ENCODE measurements at places on chromosomes 3 and 15. TPM values are rescaled to one million over a fixed set of nuclear protein-coding genes. Genes with fewer than 3 reads are reported as not detected.
A peak's percentile ranks its signal among the peaks of the same experiment; 100 is the strongest.

DNA sequence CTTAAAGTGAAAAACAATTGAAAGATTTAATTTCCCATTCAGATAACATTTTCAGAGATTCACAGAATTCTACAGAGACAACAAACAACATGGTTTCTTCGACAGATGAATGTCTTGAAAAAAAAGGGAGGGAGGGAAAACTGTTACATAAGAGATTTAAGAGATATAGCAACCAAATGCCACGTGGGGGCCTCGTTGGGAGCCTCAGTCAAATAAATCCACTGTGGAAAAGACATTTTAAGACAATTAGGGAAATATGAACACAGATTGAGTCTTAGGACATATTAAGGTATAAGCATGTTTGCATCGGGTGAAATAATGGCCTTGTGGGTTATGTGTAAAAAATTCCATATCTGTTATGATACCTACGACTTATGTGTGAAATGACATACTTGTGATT lies 5.0 kb upstream of the PRRT3 start:
- no peak for DNase-seq

DNA sequence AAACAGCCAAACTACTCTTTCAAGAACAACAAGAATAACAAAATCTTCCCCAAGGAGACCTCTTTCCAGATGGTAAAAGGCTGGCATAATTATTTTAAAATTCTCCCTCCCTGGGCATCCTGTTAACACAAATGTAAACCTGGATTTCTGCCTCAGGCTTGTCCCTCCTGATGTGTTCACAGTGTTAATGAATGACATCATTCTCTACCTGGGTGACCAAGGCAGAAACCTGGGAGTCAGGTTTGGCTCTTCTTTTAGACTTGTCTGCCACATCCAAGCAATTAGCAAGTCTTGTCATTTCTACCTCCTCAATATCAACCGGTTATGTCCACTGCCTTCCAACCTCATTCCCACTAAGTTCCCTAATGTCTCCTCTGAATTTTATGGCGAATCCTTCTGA lies 368.7 kb upstream of the TBL1XR1 start:
- DNase-seq, result no peak

DNA sequence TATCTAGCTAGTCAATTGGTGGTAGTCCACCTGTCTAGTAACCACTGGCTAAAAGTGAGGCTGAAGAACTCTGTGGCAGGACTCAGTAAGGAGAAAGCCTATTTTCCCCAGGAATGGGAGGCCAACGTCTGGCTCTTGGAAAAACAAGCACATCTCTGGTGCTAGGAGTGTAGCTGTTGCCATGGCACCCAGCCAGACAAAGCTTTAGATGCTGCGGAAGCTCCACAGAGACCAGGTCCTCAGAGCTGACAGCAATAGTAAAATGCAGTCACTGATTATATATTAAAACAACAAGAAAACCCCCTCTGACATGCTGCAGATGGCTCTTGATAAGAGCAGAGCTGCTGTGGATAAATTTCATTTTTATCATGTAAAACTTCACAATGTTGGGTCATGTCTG lies 124.9 kb upstream of the STRIT1 start:
- DNase-seq, result no peak

- no peak for DNase-seq
These were observed 253.7 kb downstream of the IL5RA start for GRCh38 chr3:2856138-2857133.

DNA sequence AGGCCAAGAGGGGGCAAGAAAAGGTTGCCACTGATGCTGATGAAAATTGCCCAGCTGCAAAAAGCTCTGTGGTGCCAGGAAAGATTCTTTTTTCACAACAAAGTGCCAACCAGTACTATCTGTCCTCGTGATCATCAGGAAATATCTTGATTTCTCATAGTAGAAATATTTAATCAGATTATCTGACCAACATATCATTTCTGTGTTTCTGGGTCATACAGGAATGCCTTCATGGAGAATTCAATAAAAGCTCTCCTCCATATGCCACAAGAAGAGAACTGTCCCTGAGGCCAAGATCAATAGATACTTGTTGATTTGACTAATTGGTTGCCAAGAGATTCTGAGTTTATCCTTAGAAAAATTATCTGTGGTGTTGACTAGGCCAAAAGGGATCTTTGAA lies 63.5 kb downstream of the FSIP1 start:
- no peak for DNase-seq

DNA sequence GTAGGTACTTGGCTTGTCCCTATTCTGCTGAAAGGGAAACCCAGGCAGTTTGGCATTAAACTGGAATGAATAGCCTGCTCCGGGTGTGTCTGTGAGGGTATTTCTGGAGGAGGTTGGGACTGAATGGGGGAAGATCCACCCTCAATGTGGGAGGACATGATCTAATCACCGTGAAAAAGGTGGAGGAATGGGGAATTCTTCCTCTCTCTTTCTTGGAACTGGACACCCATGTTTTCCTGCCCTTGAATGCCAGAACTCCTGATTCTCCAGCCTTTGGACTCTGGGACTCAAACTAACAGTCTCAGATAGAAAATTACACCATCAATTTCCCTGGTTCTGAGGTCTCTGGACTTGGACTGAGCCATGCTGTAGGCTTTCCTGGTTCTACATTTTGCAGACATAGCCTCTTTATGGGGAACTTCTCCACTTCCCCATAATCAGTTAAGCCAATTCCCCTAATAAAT lies 391.7 kb downstream of the EDEM1 start:
- no peak for DNase-seq

DNA sequence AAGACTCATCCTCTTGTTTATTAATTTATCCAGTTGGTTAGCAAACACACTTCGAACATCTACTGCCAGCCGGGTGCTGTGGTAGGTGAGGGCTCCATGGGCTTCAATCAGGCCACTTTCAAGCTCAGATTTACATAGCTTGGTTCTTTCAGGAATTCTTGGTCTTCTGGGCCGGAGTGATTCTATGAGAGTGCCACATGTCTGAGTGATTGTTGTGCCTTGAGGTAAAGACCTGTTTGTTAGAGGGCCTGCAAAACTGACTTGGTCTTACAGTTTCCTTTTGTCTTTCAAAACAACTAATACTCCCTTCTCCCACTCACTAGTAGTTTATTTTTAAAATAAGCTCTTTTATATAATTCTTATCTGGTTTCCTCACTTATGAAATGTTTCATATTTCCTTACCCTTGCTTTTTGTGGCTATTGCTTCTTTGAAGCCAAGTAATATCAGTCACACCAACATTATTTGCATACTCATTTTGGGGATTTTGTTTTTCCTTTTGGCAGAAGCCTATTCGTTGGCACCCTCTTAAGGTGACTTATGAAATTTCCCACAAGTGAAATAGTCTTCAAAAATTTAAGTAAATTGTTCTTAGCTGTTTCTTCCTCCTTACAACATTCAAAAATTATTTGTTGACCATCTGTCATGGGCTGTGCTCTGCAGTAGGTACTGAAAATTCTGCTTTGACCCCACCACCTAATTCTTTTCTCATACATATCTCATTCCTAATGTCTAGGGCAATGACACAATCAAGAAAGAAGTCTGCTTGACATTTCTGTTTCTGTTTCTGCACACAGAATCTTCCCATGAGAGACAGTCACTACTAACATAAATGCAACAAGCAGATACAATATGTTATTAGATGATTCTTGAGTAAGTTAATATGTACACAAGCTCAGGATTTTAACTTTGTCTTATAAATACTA lies 120.2 kb downstream of the LRRC28 start:
- no peak for DNase-seq

DNA sequence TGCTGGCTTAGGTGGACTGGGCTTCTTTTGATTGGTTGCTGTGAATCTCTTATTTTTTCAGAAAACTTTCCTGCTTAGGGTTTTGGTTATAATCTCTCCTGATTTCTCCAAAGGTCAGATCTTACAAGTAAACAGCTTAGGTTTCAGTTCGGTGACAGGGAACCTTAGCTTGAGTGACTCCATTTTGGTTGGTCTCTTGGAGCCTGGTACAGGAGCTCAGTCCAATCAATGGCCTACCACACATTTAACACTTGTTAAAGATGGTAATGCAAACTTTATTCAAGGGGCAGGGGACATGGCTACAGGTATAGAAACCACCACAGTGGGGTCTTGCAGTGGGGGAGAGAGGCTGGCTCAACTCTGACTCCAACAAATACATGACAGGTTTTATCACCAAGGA lies 180.9 kb upstream of the THBS1 start:
- no peak for DNase-seq

DNA sequence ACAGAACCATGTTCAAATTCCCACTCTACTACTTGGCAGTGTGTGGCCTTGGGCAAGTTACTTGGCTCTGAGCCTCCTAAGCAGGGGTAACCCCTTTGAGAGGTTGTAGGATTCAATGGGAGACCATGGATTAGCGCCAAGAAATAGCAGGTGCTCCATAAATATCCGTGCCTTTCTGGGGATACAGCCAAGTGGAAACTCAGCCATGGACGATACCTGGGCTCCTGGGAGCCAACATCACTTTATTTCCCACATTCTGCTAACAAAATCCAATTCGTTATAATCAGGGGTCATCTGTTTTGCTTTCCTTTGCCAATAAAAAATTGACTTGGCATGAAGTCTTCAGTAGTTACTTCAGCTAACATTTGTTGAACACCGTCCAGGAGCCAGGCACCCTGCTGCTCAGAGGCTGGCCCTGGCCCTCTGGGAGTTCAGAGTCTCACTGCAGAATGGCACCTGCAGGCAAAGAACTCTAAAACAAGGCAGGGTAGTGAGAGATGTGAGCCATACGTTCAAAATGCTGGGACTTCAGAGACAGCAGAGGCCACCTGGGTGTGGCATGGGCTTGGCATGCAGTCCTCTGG lies 42.3 kb downstream of the ZDHHC19 start:
- DNase-seq, result no peak

- DNase-seq, result no peak
These were observed 329.8 kb upstream of the SGO1 start for GRCh38 chr3:20515834-20516233.

DNA sequence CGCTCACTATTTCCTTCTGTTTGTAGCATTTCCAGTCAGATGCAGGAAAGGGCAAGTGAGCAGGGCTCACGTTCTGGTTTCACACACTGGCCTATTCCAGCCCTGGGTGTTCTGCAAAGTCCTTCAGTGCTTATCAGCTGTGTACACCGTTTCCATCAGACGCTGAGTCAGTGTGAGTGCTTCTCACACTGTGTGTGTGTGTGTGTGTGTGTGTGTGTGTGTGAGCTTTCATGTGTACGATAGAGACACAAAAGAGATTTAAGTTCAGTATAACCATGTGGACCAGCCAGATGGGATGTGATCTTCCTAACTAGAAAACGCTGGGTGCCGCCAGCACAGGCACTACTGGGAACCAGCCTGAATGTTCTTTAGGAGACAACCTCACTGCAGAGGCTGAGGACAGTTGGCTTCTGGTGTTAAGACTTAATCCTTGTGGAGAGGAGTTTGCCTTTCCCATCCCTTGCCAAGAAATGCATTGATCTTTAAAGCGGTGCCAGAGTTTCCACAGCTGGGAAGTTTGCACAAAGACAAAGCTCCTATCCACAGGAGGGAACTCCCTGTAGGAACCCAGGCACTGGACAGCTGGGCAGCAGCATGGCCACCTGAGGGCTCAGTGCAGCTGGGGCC lies 3.9 kb upstream of the CHSY1 start:
- no peak for DNase-seq

DNA sequence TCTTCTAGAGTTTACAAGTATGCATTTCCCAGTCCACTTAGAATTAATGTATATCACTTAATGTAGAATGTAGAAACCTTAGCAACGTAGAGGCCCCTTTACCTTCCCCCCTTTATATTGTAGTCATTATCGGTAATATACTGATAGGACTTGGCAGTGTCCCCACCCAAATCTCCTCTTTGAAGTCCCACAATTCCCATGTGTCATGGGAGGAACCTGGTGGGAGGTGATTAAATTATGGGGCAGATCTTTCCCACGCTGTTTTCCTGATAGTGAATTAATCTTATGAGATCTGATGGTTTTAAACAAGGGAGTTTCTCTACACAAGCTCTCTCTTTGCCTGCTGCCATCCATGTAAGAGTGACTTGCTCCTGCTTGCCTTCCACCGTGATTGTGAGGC lies 31.0 kb downstream of the ARL8B start:
- no peak for DNase-seq

- no peak for DNase-seq
These were observed 126.7 kb upstream of the ATP2B2 start for GRCh38 chr3:10632125-10632524.

DNA sequence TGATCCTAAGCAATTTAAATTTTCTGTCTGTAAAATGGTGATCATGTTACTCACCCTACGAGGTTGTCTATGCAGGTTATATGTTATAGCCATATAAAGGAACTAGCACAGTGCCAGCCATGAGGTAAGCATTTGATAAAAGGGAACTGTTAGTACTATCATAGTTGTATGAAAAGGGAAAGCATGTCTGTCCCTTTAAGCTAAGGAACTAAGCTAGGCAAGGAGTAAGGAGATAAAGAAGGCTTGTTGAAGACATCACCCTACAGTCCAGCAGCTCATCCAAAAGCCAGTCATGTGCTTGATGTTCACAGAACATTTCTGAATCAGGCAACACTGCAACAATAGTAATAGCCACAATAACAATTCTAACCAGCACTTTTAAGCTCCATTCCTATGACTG lies 243.9 kb downstream of the ZBTB20 start:
- no peak for DNase-seq

- DNase-seq, result peak; percentile 70
These were observed 61.4 kb downstream of the SMAD6 start for GRCh38 chr15:66763186-66764071.

DNA sequence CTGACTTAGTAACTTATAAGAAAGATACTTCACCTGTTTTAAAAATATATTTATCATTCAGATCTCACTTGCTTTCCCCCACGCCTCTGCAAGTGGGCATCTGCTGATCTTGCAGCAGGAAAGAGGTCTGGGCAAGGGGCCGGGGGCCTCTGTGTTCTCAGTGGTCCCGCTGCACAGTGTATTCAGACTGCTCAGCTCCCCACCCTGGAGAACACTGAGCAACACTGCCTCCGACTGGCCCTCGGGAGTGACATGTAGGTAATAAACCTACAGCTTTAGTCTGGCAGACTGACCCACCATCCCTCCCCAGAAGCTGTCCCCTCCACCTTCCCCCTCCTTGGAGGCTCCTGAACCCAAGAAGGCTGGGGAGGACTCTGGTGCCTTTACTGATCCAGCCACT lies 43.8 kb downstream of the GABRB3 start:
- no peak for DNase-seq

GRCh38 chr3:54836871-54837270 lies 91.0 kb downstream of the LRTM1 start:
- DNase-seq, result no peak

DNA sequence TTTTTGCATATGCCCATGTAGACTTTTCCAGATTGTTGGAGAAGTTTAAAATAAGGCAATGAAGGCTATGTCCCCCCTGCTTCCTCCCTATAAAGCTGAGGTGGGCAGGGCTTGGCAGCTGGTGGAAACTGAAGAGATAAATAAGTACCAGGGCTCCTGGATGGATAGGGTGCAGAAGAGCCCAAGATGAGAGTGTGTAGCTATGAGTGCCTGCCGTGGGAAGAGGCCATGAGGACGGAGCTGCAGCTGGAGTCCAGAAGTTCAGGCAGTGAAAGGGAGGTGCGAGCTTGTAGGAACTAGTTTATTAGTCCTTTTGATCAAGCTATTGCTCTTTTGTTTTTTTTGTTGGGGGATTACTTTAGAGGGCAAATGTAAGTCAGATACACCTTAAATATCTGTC lies 52.4 kb downstream of the PHLDB2 start:
- DNase-seq, result no peak

GRCh38 chr3:132145833-132146232 lies 111.0 kb upstream of the CPNE4 start:
- no peak for DNase-seq

GOLIM4 gene
- total RNA-seq, result 22.0 TPM

NANOGP8 gene
- total RNA-seq, result 0.40 TPM

FANCD2OS gene
- not detected for total RNA-seq

GRAMD2A gene
- 3.2 TPM for total RNA-seq

SLC28A2 gene
- not detected for total RNA-seq

FAM107A gene
- total RNA-seq, result 7.1 TPM

PIGZ gene
- total RNA-seq, result 7.4 TPM

All from ovary (tissue), 10 donors.